ENCODE measurements at places on chromosomes 12 and 14.

- no peak for DNase-seq
Measured at GRCh38 chr12:93300611-93301021, 77.1 kb upstream of the NUDT4 start.

GRCh38 chr12:50618864-50619609, 114.3 kb downstream of the DIP2B start:
- no peak for DNase-seq

GRCh38 chr12:115134298-115134697, 450.3 kb upstream of the TBX3 start:
- DNase-seq = no peak

DNA sequence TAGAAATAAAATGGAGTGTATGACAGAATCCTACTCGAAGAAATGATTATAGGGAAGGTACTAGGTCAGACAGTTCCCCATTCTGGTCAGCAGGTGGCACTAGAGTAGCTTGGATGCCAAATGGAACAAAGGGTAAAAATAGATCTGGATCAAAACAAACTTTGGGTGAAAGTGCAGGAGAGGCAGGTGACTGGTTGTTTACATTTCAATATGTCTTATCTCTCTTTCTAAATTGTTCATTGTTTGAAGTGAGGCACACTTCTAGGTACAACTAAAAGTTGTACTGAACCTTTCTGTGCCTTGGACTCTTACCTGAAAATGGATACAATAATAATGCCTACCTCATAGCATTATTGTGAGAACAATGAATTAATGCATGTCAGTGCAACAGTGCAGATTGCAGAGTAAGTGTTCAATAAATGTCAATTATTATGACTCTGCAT, 62.0 kb upstream of the OSBPL8 start:
- peak; percentile 36 for DNase-seq

- no peak for DNase-seq
Measured at GRCh38 chr12:95648990-95649791, 97.9 kb upstream of the USP44 start.

- no peak for DNase-seq
Measured at GRCh38 chr12:530821-531220, 71.1 kb downstream of the B4GALNT3 start.

GRCh38 chr14:100644784-100645183, 57.6 kb upstream of the BEGAIN start:
- no peak for DNase-seq

DNA sequence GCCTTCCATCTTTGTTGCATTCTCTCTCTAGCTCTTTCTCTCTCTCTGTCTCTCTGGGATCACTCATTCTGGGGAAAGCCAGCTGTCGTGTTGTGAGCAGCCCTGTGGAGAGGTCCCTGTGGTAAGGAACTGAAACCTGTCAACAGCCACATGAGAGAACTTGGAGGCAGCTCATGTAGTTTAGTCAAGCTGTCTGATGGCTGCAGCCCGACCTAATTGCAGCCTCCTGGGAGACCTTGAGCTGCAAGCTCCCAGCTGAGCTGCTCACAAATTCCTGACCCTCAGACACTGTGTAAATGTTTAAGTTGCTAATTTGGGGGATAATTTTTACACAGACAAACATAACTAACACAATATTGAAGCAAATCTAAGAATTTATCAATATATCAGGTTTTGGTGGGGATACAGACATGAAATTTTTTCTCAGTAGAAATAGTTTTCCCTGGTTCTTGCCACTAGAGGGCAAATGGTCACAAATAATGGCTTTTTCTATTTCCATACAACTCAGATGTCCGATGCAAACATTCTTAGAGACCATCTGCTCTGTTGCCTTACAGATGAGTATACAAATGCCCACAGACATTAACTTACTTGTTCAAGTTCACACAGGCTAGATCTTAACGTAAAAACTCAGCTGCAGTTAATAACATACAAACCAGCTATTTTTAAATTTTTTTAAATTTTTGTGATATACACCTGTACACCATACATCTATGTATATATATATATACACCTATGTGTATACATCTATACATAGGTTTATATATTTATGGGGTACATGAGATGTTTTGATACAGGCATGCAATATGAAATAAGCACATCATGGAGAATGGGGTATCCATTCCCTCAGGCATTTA, 15.5 kb upstream of the KRR1 start:
- DNase-seq = no peak

GRCh38 chr14:47120645-47121044, 469.1 kb upstream of the RPL10L start:
- no peak for DNase-seq

- no peak for DNase-seq
Measured at GRCh38 chr12:98819821-98820404, 174.8 kb downstream of the APAF1 start.

DNA sequence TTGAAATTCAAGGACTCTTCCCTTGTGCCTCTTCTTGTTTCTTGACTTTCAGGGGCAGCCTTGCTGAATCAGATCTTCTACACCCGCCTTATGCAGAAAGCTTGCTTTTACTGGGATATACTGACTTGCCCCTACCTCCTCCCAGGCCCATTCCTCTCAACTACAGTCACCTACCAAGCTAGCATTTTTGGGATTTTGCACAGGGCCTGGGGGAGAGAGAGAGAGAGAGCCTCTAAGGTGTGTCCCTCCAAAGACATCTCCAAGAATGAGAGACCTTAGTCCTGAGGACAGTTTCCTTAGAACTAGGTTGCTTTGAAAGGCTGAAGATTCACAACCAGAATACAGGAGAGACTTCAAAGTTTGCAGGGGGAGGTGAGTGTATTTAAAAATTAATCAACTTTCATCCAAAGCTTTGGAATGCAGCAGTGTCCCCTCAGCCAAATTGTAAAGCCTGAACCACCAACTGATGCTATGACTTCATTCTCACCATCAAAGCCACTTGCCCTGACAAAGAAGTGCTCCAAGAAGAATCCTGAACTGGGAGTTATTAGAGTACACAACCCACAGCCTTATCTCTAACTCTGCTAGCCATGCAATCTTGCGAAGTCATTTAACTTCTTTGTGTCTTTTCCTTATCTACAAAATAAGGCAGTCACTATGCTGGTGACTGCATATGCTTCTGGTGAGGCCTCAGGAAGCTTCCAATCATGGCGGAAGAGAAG, 96.1 kb upstream of the EGLN3 start:
- DNase-seq = no peak

DNA sequence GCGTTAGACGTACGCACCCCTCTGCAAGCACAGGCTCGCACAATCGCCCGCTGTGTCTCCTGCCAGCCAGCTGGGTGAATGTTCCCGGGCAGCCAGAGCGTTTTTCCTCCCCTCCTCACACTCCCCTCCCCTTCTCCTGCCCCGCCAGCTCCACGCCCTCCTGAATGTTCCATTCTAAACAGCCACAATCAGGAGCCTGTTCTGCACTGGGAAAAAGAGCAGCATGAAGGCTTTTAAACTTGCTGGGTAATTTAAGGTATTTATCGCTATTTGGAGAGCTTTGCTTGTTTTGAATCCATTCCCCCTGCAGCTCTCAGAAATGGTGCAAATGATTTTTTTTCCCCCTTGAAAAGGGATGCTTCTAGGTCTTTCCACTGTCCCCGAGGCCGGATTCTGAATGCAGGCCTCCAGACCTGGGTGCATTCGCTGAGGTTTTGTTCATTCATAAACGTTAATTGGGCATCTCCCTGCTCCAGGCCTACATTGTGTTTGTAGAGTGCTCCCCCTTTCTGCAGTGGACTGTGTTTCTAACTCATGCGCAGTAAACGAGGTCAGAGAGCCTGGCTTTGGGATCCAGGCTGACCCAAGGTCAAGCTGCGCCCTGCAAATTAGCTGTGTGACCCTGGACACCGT, 212.5 kb downstream of the CHST11 start:
- no peak for DNase-seq

- DNase-seq = no peak
Measured at GRCh38 chr12:28486521-28486920, 296.3 kb downstream of the CCDC91 start.

DNA sequence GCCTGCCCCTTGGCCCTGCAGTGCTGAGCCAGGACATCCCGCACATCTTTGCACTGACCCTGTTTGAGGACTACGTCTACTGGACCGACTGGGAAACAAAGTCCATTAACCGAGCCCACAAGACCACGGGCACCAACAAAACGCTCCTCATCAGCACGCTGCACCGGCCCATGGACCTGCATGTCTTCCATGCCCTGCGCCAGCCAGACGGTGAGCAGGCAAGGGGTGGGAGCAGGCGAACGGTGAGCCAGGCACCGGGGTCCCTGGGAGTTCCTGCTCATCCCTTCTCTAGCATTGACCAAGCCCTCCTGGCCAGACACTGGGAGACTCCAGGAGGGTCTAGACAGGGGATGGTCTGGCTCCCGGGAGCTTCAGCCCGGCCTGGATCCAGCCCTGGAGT, 17.4 kb upstream of the NXPH4 start:
- no peak for DNase-seq

- DNase-seq = no peak
Measured at GRCh38 chr12:122880155-122880667, 15.7 kb downstream of the VPS37B start.

- DNase-seq = no peak
Measured at GRCh38 chr12:110564471-110564991, 18.6 kb downstream of the PPTC7 start.

- no peak for DNase-seq
Measured at GRCh38 chr12:47192051-47192450, 112.3 kb upstream of the AMIGO2 start.

DNA sequence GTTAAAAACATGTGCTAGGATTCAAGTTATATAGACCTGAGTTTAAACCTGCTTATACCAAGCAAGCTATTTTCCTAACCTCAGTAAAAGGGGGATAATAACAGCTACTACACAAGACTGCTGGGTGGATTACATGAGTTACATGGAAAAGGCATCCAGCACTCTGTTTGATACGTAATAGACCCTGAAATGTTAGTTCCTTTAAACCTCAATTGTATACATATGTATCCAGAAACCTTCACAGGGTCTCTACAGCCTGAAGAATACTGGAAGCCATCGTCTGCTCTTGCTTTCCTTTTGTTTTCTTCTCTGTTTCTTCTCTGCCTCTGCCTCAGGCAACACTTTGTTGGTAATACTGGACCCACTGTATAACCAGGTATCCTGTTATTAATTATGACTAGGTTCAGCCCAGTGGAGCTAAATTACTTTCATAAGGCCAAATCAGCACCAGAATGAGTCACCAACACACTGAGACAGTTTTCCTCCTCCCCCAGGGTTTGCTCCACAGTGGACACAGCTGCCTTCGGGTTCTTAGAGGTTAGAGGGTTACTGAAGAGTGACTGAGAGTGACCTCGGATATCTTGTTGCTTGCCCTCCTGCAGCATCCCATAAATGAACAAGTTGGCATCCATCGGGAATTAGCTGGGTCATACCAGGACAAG, 127.1 kb downstream of the CAPZA3 start:
- DNase-seq = no peak

- DNase-seq = no peak
Measured at GRCh38 chr14:68791078-68791901, 1.6 kb downstream of the ZFP36L1 start.

DNA sequence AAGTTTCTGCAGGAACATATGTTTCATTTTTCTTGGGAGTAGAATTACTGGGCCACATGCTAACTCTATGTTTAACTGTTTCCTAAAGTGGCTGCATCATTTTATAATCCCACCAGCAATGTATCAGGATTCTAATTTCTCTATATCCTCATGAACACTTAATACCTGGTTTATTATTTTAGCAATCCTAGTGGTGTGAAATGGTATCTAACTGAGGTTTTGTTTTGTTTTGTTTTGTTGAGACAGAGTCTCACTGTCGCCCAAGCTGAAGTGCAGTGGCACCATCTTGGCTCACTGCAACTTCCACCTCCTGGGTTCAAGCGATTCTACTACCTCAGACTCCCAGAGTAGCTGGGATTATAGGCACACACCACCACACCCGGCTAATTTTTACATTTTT, 6.5 kb downstream of the SPTLC2 start:
- no peak for DNase-seq

GRCh38 chr12:106837782-106838181, 63.3 kb downstream of the RIC8B start:
- DNase-seq = no peak

GRCh38 chr12:24460099-24460498, 488.8 kb downstream of the BCAT1 start:
- DNase-seq = no peak

DNA sequence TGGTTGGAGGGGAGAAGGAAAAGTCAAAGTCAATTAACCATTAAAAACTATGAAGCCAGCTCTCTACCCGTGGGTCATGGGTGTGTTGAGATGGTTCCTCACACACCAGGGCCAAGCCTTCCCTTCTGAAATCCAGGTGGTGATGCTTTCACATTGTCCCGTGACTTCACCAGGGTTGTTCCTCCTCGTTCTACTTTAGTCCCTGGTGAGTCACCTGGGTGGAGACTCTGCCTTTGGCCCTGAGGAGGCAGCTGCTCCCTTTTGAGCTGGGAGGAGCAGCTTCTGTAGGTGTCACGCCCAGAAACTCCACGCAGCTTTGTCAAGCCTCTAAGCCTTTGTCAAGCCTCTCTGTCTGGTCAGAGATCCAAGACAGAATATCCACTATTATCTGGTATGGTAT, 348.3 kb downstream of the BMP4 start:
- no peak for DNase-seq

GRCh38 chr14:59482541-59483331, 1.5 kb downstream of the L3HYPDH start:
- no peak for DNase-seq

DNA sequence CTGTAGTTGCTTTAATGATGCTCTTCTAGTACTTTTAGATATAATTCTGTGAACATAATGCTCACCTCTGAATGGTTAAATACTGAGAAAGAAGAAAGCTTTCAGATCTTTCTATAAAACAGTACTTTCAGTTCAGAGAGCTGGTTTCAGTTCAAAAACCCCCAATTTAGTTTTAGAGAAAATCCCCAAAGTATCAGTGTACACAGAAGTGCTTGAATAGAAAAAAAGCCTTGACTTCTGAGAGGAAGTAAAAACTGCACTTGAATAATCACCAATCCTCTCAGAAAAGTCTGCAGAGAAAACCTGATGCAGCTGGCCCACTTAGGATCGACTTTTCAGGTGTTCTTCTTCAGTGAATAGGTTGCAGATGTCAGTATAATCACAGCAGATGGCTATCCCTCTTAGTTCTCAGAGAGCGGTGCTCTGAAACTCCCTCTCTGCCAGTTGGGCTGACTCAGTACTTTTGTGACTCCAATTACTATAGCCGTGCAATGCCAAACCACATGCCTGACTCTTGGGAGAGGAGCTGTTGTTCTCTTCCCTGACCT, 616.3 kb downstream of the LRFN5 start:
- DNase-seq = no peak

- no peak for DNase-seq
Measured at GRCh38 chr12:115225845-115226244, 541.9 kb upstream of the TBX3 start.

GRCh38 chr14:73753124-73753886, 39.1 kb upstream of the PNMA1 start:
- no peak for DNase-seq

- no peak for DNase-seq
Measured at GRCh38 chr14:69045857-69046475, 66.9 kb upstream of the ACTN1 start.

- DNase-seq = no peak
Measured at GRCh38 chr14:100564512-100564911, 22.7 kb downstream of the BEGAIN start.

Measured in activated T-helper 1 cell treated with Interleukin-2 at 50 U/mL for 16 hours (primary cell).